ENCODE measurements at places on chromosomes 4 and X.

- no peak for DNase-seq
Observed at GRCh38 chr4:40848251-40848650, 98.5 kb downstream of the NSUN7 start.

- no peak for DNase-seq
Observed at GRCh38 chrX:51976503-51976902, 83.1 kb downstream of the MAGED1 start.

DNA sequence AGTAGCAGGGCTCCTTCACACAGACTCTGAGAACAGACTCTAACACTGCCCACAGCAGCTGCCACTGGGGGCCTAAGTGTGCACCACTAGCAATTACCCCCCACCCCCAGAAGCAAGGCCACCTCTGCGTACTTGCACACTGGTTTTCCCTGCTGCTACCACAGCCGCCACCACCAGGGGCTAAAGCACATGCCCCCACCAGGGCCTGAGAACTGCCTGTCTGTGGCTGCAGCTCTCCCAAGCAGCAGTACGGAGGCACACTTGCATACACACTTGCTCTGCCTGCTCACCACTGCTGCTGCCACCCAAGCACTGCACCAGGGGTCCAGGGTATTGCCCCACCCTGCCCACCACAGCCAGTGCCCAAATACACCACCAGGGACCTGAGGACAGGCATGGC, 59.6 kb downstream of the SCML2 start:
- DNase-seq = no peak

DNA sequence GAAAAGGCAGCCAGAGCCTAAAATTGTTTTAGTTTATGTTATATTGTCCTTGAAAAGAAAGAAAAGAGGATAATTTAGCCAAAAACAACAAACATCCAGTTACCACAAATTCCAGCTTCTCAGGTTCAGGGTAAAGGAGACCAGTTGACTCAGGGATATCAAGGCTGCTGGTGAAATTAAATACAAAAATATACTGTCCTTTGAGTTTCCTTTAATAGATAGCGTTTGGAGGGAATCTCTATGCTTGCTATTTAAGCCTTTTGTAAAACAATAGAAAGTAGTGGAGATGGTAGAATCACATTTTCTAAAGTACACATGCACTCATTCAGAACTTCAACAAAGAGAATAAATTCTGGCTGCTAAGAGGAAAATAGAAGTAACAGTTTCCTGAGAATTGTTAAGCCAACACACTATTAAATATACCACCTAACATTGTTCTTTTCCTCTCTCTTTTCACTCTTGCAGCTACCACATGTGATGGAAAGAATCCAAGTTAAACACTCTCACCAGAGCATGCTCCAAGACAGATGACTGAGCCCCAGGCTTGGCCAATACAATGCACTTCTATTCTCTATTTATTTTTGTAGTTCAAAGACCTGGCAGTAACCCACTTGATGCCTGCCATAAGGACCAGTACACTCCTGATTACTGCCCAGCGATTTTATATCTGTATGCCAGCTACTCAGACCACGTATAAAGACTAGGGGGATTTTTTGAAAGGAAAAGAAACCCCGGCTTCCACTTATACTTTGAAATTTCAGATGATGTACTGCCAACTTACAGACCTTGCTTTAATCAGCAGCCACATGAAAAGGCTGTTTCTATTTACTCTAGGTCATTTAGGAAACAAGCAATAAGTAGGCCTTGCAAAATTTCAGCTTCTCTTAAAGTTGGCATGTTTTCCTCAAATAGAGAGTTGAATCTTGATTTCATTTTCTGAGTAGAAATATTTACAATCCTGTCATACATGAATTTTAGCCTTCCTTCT, 756.9 kb downstream of the FAT4 start:
- no peak for DNase-seq

GRCh38 chr4:106530821-106531220, 162.2 kb upstream of the GIMD1 start:
- DNase-seq = no peak

DNA sequence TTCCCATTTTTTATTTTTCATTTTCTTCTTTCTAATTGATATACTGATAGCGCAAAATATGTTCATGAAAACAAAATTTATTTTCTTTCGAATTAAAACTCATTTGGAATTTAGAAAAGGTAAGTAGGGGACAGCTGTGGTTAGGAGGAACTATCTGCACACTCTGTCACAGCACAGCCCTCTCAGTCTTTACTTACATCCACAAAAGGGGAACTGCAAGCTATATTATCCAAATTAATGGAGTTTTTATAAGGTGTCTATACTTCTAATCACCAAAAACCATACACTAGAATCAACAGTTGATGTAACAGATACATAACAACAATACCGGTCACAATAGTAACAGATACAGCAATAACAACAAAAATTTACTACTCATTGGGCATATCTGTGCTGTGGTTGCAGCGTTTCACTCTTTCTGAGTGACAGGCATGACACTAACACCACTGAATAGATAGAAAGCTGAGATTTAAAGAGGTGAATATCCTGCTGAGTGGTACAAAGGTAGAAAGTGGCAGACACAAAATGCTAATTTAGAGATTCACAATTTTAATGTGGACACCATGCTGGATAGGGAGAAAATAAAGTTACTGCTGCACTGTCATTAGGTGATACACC, 160.7 kb downstream of the PPP3CA start:
- DNase-seq = peak; percentile 49

DNA sequence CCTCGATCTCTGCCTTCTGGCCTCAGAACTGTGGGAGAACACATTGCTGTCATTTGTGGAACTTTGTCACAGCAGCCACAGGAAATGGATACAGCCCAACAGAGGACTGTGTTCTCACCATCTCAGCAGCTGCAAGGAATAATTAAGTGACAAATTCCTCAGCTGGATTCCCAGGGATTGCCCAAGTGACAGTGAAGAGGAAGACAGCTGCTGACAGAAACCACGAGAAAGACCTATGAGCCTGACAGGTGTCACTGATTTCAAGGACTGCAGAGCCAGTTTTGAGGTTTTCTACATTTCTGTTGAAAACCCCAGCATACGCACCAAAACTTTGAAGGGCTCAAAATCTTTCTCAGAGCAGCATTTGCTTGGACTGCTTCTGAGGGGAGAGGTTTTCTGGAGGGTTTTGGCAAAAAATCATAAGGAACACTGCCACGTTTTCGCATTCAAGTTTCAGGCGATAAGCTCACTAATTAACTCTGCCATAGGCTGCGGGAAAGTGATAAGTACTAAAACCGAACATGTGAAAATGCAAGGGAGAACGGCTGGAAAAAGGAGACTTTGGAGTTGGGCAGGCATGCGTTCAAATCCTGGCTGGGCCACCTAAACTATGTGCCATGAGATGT, 88.8 kb downstream of the DRD5 start:
- no peak for DNase-seq

GRCh38 chrX:7131621-7132020, 15.9 kb upstream of the STS start:
- DNase-seq = no peak

DNA sequence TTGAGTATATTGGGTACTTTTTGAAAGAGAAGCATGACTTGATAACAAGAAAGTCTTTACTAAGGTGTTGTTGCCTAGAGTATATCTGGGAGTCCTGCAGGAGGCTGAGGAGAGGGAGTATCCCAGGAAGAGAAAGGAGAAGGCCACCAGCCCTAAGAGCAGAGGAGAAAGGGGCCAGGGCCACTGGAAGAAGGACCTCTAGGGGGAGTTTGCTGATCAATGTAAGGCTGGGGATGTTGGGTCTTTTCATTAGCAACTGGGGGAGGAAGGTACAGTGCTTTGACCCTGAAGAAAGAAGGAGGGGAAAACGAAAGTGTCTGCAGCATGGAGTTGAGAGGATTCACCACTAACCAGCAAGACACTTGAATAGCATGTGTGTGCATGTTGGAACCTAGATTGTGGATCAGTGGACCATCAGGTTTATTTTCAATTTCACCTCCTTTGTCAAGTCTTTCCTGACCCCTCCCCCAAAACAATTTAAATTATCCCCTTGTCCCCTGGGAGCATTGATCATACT, 4.5 kb downstream of the SMIM9 start:
- no peak for DNase-seq

DNA sequence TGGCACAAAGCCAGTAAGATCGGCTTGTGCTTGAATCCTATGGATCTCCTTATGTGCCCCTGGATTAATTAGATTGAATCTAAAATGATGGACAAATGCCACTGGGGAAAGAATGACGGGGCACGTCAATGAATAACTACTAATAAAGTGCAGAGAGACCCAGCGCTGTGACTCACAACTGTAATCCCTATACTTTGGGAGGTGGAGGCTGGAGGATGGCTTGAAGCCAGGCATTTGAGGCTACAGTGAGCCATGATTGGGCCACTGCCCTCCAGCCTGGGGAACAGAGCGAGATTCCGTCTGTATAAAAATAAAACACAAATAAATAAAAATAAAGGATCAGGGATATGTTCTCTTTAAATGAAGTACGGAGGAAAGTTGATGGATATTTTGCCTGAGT, 179.4 kb downstream of the DCHS2 start:
- DNase-seq = no peak

DNA sequence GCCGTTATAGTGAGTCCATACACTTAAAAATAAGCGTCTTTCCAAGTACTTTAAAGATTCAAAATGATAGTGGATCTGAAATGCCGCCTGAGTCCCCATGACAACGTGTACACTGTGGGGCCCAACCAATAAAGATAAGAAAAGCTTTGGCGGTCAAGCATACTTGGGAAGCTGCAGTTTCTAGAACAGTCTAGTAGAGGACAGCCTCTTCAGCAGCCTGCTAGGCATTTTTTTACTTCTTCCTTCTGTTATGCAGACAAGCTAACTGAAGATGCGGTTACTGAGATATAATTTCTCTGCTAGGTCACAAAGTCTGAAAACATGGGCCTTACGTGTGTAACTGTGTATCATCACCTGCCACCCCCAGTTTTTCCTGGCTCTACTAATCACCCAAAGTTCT, 402 bp upstream of the UPRT start:
- peak; percentile 67 for DNase-seq

GRCh38 chr4:3301450-3302172, 8.8 kb downstream of the RGS12 start:
- peak; percentile 17 for DNase-seq

DNA sequence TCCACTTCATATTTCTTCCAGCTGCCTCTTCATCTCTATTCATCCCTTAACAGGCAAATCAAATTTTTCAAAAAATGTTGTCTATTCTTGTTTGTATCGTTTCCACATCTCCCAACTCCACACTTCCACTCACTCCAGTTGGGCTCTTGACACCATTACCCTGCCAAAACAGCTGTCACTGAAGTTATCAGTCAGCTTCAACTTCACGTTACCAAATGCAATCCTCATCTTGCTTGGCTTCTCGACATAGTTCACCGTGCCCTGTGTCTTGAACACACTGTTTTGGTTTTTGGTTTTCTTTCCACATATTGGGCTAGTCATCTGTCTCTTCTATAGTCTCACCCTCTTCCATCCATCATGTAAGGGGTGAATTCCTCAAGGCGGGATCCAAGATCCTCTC, 65.2 kb downstream of the GALNT7 start:
- no peak for DNase-seq

- no peak for DNase-seq
Observed at GRCh38 chr4:142355421-142355930, 490.6 kb downstream of the INPP4B start.

DNA sequence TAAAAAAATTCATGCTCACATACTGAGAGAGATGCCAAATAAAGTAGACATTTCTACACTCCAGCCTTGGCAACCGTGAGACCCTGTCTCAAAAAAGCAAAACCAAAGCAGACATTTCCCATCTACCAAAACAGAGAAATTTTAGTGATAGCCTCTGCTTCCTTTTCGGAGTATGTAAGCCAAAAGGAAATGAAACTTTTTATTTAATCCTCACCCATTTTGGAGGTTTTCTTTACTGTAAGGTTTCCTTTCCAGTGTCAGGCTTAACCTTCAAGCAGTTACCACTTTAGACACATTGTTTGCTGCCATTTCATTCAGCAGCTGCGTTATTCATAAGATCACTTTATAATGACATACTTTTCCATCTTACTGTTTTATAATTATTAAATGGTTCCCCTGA, 15.9 kb downstream of the ADD1 start:
- no peak for DNase-seq

- no peak for DNase-seq
Observed at GRCh38 chr4:129218360-129218759, 122.4 kb downstream of the C4orf33 start.

GRCh38 chr4:26035921-26036320, 121.9 kb downstream of the SMIM20 start:
- no peak for DNase-seq

- peak; percentile 28 for DNase-seq
Observed at GRCh38 chr4:88008122-88008742, 797 bp downstream of the PKD2 start.

DNA sequence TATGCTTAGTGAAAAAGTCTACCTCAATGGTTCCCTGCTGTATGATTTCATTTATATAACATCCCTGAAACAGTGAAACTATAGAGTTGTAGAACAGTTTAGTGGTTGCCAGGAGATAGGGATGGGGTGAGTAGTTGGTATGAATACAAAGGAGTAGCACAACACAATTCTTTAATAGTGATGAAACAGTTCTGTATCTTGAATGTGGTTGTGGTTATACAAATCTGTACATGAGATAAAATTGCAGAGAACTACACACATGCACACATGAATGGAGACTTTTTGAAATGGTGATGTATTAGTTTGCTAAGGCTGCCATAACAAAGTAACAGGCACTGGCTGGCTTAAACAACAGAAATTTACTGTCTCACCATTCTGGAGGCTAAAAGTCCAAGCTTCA, 677.1 kb downstream of the ADGRL3 start:
- no peak for DNase-seq

GRCh38 chr4:164251257-164251656, 502.7 kb upstream of the SMIM31 start:
- DNase-seq = no peak

DNA sequence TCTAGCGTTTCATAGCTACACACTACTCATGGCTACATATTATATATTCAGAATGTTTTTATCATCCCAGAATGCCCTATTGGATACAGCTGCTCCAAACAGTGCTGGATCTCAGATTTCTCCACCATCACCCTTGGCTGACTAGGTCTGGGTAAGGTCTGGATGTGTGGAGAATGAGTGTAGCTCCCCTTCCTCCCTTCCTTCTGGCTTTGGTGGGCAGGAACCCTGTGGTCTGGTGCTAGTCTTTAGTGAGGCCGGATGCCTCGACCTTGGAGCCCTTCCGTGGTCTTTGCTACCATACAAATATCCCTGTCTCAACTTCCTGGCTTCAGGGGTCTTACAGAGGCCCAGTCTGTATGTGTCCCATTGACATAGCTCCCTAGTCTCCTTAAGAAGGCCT, 52.1 kb upstream of the KDR start:
- no peak for DNase-seq

- no peak for DNase-seq
Observed at GRCh38 chr4:125140966-125141495, 173.7 kb upstream of the FAT4 start.

- DNase-seq = no peak
Observed at GRCh38 chrX:150967786-150968185, 15.3 kb upstream of the HMGB3 start.

DNA sequence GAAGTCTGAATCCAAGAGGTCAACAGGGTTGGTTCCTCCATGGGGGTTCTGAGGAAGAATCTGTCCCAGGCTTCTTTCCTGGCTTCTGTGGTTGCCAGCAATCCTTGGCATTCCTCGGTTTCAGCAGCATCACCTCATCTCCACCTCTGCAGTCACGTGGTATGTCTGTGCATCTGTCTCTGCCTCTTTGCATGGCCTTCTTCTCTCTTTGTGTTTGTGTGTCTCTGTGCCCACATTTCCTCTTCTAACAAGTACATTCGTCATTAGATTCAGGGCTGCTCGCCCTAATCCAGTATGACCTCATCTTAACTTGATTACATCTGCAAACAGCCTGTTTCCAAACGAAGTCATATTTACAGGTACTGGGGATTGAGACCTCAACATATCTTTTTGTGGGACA, 114.0 kb downstream of the BCOR start:
- DNase-seq = no peak
